ENCODE measurements at places on chromosomes 11 and 22.

- DNase-seq: peak; percentile 34
Observed at GRCh38 chr11:68998390-68998911, 14.6 kb downstream of the MRGPRF start.

DNA sequence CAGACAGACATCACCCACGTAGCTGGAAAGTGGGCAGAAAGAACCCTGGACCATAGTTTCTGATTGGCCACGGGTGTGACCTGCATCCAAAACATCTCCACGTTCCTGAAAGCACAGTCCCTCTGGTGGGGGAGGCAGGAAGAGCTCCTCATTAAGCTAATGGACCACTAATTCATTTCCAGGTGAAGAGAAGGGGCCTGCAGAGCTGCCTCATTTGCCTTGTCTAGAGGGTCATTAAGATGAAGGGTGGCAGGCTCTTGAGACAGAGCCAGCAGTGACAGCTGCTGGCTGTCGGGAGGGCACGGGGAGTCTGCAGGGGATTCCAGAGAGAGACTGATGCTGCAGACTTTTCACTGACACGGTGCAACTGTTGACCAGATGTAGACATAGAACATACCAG is 149.6 kb upstream of the OPCML start:
- DNase-seq: peak; percentile 78

DNA sequence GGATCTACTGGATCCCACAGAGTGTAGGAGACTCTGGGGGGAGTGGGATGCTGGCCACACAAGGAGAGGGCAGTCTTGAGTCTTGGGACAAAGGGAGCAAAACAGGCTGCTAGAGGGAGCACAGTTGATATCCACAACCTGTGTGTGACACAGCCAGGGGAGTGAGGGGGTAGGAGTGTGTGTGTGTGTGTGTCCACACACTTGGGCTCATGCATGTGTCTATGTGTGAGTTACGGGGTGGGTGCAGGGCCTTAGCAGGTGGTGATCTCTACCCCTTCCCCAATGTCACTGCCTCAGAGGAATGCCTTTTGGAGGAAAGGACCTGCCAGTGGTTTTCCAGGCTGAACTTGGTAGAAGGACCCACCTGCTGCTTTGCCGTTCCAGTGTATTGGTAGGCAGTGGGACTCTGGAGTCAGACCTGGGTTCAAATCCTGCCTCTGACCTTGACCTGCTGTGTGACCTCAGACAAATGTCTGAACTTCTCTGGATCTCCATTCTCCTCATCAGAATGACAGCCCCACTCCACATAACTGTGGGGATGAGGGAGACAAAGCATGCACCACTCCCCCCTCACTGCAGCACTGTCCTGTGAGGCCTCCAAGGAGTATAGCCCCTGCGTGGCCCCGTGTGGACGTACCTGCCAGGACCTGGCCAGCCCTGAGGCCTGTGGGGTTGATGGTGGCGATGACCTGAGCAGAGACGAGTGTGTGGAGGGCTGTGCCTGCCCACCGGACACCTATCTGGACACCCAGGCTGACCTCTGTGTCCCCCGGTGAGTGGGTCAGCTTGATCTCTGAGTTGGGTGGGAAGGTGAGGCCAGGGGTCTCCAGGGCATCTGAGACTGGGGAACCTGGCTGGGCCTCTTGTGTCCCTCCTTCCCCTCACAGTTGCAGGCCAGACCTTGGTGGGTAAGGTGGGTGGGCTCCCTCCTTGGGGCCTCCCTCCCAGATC is 27.4 kb downstream of the OTOG start:
- no peak for DNase-seq

DNA sequence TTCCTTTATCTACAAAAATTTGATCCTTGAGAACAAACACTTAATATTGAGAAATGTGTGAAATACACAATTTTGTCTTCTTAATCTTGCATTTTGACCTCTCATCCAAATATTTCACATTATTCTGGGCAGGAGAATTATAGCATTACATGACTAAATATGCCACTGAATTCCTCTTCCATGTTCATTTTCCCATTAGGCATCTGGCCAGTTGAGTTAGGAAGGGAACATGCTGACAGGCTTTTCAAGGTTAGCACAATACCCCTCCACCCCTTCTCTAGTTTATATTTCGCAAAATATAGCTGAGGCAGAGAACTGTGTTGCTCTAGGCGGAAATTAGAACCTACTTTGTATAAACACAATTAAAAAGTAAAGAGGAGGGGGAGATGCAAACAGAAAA is 271.7 kb upstream of the ZC3H12C start:
- no peak for DNase-seq

DNA sequence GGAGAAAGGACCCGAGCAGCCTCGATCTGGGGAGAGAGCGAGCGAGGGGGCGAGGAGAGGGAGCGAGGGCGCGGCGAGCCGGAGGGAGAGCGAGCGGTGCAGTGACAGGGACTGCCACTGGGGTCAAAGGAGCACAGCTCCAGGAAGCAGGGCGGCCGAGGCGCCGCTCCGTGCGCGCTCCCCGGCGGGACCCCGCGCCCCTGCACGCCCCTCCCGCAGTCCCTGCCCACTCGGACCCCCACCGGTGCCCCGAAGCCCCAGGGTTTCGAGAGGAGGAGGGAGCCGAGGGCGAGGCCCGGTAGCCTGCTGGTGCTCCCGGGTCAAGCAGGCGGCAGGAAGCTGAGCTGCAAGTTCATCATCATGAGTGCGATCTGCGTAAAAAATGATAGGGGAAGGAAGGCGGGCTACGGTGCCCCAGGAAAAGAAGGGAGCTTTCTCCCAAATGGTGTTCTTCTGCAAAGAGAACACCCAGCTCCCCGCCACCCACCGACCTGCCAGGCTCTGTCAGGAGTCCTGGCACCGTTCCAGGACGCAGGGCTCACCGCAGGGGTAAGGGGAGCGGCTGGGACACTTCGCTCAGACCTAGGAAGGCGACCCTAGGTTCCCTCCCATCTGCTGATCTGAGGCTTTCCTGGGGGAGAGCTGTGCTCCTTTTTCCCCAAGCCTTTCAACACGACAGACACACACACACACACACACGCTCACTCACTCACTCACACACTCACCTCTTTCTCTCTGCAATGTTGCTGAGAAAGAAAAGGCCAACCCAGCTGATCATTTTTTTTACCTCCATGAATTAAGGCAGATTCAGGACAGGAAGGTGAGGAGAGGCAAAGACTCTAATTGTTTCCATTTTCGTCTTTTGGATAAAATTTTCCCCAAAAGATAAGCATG is at the start of gene MPPED2:
Gene MPPED2, minus strand, starts transcription at position 103 of the 894 bp plus-strand sequence. CDS start 5,980 bp downstream, outside the sequence.
- DNase-seq: peak; percentile 73

- no peak for DNase-seq
Observed at GRCh38 chr11:73401217-73401923, 25.2 kb downstream of the RELT start.

DNA sequence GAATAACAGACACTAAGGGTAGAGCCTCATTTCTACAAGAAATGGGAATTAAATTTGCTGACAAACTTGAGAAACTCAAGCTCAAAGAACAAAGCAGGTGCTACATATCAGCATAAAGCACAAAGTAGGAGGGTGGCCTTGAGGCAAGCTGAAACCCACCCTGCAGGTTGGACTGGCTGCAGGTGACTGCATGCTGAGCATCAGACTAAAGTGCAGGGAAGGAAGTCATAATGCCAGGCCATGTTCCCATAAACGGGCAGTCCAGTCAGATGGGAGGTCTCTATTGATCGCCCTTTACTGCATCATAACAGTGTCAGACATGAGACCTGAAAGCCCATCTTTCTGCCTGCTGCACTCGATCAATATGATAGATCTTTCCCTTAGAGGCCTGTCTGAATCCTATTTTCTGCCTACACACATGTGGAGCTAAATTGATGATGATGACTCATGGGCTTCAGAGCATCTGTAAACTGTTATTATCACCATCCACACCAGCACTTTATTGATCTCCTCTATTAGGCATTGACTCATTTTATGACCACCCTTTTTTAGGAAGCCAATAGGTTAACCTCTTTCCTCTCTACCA is 224.5 kb upstream of the DDI1 start:
- no peak for DNase-seq

- DNase-seq: no peak
Observed at GRCh38 chr11:119706029-119706428, 23.0 kb downstream of the NECTIN1 start.

- no peak for DNase-seq
Observed at GRCh38 chr22:18109410-18110193, 1.0 kb upstream of the TUBA8 start.

DNA sequence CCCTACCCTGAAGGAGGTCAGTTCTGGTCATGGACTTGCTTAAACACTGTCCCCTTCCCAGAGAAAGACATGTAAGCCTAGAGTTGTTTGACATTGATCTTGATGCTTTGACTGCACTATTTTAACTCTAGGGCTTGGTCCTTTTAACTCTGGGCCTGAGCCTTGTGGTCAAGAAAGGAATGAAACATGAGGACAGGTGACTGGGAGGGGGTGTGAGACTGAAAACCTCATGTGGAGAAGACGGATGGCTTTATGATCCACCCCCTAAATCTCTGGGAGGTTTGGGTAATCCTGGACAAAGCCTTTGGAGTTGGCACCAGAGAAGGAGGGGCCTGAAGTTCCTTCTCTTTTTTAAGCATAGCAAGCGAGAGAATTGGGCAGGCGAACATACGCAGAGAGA is 17.5 kb downstream of the CHRDL2 start:
- no peak for DNase-seq

DNA sequence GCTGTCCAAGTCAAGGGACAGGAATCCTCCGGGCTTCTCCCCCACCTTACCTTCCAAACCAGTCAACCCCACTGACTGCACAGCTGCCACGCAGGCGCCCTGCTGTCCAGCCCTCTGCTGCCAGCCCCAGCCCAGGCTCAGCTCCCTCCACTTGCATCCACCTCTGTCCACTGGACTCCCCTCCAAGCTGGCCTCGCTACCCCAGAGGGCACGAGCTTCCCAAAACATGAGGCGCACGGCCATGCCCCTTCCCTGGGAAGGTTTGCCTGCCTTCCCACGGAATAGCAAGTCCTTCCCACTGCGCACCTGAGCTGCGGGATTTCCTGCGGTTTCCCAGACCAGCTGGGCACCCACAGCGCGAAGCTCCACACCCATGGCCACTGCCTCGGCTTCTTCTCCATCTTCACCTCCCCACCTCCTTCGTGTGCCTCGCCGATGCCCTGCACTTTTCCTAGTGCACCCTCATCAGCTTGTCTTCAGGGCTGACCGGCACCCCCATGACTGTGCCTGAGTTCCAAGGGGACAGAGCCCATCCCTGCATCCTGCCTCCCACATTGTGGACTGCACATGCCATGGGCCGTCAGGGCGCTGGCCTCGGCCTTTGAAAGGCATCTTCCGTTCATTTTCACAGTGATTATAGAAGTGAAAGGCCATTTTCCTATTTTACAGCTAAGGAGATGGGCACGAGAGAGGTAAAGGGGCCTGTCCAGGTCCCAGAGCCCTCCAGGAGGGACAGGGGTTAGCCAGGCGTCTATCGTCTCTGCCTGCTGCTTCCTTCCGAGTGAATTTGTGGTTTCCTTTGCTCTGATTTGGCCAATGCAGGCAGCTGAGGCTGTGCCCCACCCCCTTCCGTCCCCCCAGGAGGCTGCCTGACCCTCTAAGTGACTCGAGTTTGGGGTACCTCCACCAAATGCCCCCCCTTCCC is 16.4 kb downstream of the IFITM10 start:
- DNase-seq: no peak

GRCh38 chr22:23833911-23834317 is 4.9 kb downstream of the DERL3 start:
- DNase-seq: peak; percentile 20

- no peak for DNase-seq
Observed at GRCh38 chr22:47151490-47151889, 389.0 kb downstream of the TBC1D22A start.

- DNase-seq: peak; percentile 84
Observed at GRCh38 chr11:46367244-46367915, 14.1 kb upstream of the MDK start.

DNA sequence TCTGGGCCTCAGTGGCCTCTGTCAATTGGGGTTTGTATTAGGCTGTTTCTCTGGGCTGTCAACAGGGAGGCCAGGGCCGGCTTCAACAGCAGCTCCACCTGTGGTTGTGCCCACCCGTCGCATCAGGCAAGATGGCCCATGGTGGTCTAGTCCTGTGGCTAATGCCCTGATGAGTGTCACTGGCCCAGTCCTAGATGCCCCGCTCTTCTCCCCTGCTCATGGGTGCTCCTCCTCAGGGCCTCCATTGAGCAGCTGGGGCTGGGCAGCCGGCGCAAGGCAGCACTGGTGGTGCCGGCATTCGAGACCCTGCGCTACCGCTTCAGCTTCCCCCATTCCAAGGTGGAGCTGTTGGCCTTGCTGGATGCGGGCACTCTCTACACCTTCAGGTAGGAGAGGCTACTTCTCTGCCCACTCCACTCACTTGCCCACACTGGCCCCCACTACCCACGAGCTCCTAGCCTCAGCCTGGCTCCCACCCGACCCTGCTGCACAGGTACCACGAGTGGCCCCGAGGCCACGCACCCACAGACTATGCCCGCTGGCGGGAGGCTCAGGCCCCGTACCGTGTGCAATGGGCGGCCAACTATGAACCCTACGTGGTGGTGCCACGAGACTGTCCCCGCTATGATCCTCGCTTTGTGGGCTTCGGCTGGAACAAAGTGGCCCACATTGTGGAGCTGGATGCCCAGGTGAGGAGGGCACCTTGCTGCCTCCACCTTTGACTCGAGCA is 5.4 kb downstream of the LARGE2 start:
- DNase-seq: no peak

GRCh38 chr11:1690167-1691025 is 6.6 kb upstream of the KRTAP5-6 start:
- no peak for DNase-seq

DNA sequence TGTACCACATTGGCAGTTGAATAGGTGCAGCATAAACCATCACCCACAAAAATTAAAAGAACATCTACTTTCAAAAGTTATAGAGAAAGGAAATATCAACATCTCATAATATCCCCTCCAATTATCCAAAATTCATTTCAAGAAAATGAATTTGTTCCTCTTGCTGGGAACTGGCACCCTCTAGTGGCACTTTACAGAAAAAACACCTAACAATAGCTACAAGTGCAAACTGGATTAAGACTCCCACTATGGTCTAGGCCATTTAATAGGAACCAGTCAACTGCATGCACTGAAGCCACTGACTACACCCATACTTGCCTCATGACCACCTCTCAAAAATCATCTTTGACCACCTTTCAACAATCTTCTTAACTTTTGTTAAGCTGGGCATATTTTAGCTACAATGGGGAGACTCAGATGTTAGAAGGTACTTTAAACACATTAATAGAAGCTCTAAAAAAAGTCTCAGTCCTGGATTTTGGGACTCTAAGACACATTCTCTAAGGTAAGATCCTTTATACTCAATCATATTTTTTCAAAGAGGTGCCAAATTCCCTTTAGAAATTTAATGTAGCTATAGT is 17.3 kb downstream of the TRAF6 start:
- peak; percentile 54 for DNase-seq

GRCh38 chr11:85182441-85183387 is 444.4 kb downstream of the DLG2 start:
- DNase-seq: peak; percentile 30

DNA sequence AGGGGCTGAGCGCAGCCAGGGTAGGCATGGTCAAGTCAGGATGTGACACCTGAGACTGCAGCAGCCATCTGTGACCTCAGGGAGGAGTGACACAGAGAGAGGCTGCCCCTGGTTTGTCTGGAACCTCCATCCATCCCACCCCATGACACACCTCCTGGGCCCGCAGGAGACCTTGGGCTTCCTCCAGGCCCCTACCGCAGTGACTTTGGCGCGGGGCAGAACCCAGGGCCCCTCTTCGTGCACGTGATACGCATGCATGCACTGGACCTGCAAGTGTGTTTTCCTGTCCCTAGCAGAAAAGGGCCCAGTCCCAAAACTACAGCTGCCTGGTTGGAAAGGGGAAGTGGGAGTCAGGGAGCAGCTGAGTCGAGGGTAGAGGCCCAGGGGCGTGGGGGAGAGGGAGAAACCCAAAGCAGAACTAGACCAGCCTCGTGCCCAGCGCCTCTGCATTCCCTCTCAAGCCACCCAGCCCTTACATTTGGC is 7.9 kb upstream of the CYTH4 start:
- no peak for DNase-seq

GRCh38 chr11:33015621-33016551 is at the start of gene DEPDC7:
TSS of gene DEPDC7 (plus strand) at chr11:33015878. CDS start at chr11:33015956, 78 bp downstream.
- peak; percentile 93 for DNase-seq
